ENCODE measurements at places on chromosomes 12 and 14. TPM values are rescaled to one million over a fixed set of nuclear protein-coding genes. Genes with fewer than 3 reads are reported as not detected.

DNA sequence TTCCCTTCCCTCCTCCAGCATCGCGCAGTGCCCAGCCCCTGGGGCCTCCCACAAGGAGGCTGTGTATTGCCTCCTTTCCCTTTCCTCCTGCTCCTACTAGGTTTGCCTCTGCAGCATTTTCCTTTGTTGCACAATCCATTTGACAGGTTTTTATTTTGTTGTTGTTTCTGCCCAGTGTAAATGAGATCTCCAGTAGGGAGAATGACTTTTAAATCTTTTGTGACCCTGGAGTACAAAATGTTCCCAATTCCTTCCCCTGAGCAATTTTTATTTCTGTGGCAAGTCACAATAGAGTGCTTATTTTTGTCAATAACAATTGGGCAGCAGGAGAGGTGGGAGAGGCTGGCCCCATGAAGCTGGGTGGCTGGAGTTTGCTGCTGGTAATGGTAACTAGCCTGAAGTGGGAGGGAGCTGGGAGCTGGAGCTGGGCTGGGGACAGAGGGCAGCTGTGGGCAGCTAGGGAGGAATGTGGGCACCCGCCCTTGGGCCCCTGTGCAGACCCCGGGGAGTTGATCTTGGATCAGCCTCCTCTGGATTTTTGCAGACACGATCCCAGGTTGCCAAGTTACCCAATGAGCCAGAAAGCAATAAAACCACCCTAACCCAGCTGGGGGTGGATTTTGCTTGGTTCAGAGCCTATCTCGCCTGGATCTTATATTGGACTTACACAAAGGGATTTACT, 160.1 kb downstream of the KTN1 start:
- DNase-seq, result no peak
- no peaks in the 10 kb centered on the region for H3K36me3 ChIP-seq
- no peak overlapping the region for H3K4me3 ChIP-seq
- no peaks in the 10 kb centered on the region for H3K27me3 ChIP-seq
- no peaks in the 10 kb centered on the region for H3K4me1 ChIP-seq

ZFYVE1 gene
- 23.9 TPM for total RNA-seq

RARG gene
- 16.5 TPM for total RNA-seq

GRCh38 chr12:56749853-56750252, 2.3 kb downstream of the PRIM1 start:
- peaks cover 8% of the 10 kb centered on the region for H3K4me1 ChIP-seq
- no peak overlapping the region for H3K4me3 ChIP-seq
- no peaks in the 10 kb centered on the region for H3K27me3 ChIP-seq

- H3K27ac ChIP-seq, result peak overlapping the region; percentile 10
- H3K36me3 ChIP-seq, result peaks cover 4% of the 10 kb centered on the region
- no peak overlapping the region for H3K4me3 ChIP-seq
- no peaks in the 10 kb centered on the region for H3K27me3 ChIP-seq
- no peak for DNase-seq
- peaks cover 25% of the 10 kb centered on the region for H3K4me1 ChIP-seq
These were observed 3.7 kb downstream of the EFS start for GRCh38 chr14:23361320-23361719.

DNA sequence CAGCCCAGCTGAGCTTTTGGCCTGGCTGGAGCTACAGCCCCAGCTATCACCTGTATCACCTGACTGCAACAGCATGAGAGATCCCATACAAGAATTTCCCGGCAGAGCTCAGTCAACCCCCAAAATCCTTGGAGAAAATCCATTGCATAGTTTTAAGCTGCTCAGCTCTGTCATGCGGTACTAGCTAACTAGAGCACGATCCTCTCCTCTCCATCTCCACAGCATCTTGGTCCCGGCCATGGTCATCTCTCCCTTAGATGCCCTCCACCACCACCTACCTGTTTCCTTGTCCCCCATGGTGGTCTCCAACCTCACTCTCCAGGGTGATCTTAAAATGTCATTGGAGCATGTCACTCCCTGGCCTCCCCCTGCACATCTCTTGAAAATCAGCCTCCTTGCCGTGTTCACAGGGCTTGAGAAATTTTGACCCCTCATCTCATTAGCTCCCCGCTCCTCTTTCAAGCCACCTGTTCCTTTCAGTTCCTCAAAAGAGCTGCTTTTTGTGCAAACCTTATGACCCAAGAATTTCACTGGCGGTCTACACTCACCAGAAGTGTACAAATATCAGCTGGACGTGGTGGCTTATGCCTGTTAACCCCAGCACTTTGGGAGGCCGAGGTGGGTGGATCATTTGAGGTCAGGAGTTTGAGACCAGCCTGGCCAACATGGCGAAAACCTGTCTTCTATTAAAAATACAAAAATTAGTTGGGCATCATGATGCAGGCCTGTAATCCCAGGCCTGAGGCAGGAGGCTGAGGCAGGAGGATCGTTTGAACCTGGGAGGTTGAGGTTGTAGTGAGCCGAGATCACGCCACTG, 8.1 kb upstream of the CLMN start:
- H3K4me3 ChIP-seq, result no peak overlapping the region
- H3K36me3 ChIP-seq, result no peaks in the 10 kb centered on the region
- no peaks in the 10 kb centered on the region for H3K27me3 ChIP-seq
- no peak overlapping the region for H3K27ac ChIP-seq
- no peak for DNase-seq

GRCh38 chr14:82084813-82085212, 551.2 kb upstream of the SEL1L start:
- no peaks in the 10 kb centered on the region for H3K27me3 ChIP-seq
- no peaks in the 10 kb centered on the region for H3K4me1 ChIP-seq
- H3K27ac ChIP-seq, result no peak overlapping the region

DNA sequence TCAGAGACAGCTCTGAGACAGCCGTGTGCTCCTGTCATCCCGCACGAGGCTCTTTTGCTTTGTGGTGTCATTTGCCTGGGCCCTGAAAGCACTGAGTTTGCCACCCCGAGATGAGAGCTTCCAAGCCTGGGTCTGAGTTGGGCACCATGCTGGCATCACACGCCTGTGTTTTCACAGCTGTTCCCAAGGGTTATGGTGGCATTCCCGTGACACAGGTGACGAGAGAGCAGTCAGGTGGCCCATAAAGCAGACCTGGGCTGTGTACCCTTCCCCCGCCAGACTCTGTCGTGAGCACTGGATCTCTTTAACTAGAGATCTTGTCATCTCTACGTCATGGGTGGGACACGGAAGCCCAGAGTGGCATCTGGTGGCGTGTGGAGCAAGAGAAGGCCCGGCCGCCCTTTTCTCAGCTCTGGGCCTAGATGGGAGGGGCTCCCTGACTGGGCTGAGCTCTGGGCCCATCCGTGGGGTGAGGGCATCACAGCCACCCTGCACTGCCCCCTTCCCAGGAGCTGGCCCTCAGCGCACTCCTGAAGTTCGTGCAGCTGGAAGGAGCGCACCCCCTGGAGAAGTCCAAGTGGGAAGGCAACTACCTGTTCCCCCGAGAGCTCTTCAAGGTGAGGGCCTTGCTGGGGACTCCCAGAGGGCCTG, 2.6 kb downstream of the NOC4L start:
- H3K27me3 ChIP-seq, result no peaks in the 10 kb centered on the region
- peaks cover 14% of the 10 kb centered on the region for H3K36me3 ChIP-seq
- H3K27ac ChIP-seq, result no peak overlapping the region
- DNase-seq, result peak; percentile 62
- H3K4me3 ChIP-seq, result no peak overlapping the region
- peaks cover 25% of the 10 kb centered on the region for H3K4me1 ChIP-seq

DEPDC4 gene
- total RNA-seq, result 0.82 TPM

- no peak overlapping the region for H3K4me3 ChIP-seq
- H3K27ac ChIP-seq, result no peak overlapping the region
- H3K36me3 ChIP-seq, result no peaks in the 10 kb centered on the region
- no peaks in the 10 kb centered on the region for H3K27me3 ChIP-seq
- DNase-seq, result no peak
- no peaks in the 10 kb centered on the region for H3K4me1 ChIP-seq
These were observed 111.9 kb downstream of the LRRK2 start for GRCh38 chr12:40336573-40337199.

DNA sequence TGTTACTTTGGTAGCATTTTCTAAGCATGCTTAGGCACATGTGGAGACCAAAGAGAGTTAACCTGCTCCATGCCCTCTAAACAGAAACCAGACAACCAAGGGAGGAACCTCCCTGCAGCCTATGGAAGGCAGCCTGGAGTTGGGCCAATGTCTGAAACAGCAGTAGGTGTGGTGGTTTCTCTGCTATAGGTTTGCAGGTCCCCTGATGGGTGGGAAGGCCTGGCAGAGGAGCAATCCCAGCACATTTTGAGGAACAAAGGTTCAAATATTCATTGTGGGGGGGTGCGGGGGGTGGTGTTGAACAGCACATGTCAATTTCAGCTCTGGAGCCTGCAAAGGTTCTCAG, 65.4 kb downstream of the DACT1 start:
- H3K4me3 ChIP-seq, result no peak overlapping the region
- H3K4me1 ChIP-seq, result no peaks in the 10 kb centered on the region
- no peak overlapping the region for H3K27ac ChIP-seq
- no peaks in the 10 kb centered on the region for H3K36me3 ChIP-seq
- no peak for DNase-seq

- no peaks in the 10 kb centered on the region for H3K27me3 ChIP-seq
- no peak overlapping the region for H3K4me3 ChIP-seq
- peaks cover 10% of the 10 kb centered on the region for H3K36me3 ChIP-seq
- H3K27ac ChIP-seq, result peak overlapping the region; percentile 62
- no peak for DNase-seq
- peaks cover 72% of the 10 kb centered on the region for H3K4me1 ChIP-seq
These were observed 90.2 kb downstream of the CHGA start for GRCh38 chr14:93012951-93013719.

CFAP54 gene
- total RNA-seq, result 3.1 TPM

DNA sequence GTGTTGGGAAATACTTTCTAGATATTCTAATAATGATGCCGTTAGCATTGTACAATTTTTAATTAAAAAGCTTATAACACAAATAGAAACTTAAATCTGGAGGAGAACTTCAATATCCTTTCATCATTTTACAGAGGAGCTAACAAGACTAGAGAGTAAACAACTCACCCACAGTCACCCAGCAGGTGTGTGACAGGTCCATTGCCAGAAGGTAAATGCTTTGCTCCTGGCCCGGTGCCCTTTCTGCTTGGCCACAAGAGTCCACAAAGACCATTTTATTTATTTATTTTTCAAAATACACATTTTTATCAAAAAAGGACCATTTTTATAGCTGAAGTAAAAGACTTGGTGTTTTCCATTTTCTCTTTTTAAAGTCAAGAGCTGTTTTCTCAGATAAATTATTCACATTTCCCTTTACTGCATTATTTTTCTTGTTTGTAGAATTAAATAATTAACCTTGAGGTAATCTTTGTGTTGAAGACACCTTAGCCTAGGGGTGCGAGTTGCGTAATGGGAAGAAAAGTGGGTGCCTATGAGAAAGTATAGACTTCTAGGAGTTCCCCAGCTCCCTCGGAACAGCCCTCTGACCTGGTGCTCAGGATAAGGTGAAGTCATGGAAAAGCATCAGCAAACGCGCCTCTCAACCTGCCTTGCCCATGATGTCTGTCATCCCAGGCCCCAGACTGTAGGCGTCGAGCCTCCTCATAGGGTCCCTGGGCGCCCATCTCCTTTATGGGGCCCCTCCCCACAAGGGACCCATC, 26.3 kb upstream of the AMIGO2 start:
- H3K4me1 ChIP-seq, result peaks cover 27% of the 10 kb centered on the region
- DNase-seq, result no peak
- H3K4me3 ChIP-seq, result no peak overlapping the region
- no peaks in the 10 kb centered on the region for H3K36me3 ChIP-seq
- no peaks in the 10 kb centered on the region for H3K27me3 ChIP-seq
- H3K27ac ChIP-seq, result no peak overlapping the region

- no peak for DNase-seq
- H3K4me3 ChIP-seq, result no peak overlapping the region
- H3K27me3 ChIP-seq, result no peaks in the 10 kb centered on the region
- H3K36me3 ChIP-seq, result no peaks in the 10 kb centered on the region
- no peak overlapping the region for H3K27ac ChIP-seq
These were observed 62.5 kb upstream of the TSPAN8 start for GRCh38 chr12:71220260-71220659.

DNA sequence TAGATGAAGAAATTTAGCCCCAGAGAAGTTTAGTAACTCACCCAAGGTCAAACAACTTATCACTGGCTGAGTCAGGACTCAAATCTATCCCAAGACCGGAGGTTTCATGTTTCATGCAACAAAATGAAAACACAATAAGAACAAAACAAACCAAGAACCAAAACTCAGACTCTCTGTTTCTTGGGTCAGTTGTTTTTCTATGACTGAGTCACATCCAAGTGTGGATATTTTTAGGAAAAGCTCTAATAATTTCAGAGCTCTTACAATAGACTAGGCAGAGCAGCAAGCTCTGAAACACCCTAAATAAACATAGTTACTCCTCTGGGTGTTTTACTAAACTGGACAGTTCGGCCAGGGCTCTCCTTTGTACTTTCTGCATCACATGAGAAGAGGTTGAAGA, 87.6 kb upstream of the PRB2 start:
- no peaks in the 10 kb centered on the region for H3K36me3 ChIP-seq
- no peaks in the 10 kb centered on the region for H3K27me3 ChIP-seq
- no peak for DNase-seq
- no peaks in the 10 kb centered on the region for H3K4me1 ChIP-seq

- no peaks in the 10 kb centered on the region for H3K27me3 ChIP-seq
- H3K4me3 ChIP-seq, result no peak overlapping the region
- no peaks in the 10 kb centered on the region for H3K4me1 ChIP-seq
- H3K36me3 ChIP-seq, result no peaks in the 10 kb centered on the region
These were observed 153.6 kb downstream of the PTCSC3 start for GRCh38 chr14:36022765-36023410.

GRCh38 chr12:9347328-9348127, 139.3 kb upstream of the PZP start:
- DNase-seq, result no peak
- no peak overlapping the region for H3K4me3 ChIP-seq
- no peaks in the 10 kb centered on the region for H3K36me3 ChIP-seq
- no peak overlapping the region for H3K27ac ChIP-seq
- H3K27me3 ChIP-seq, result no peaks in the 10 kb centered on the region

DNA sequence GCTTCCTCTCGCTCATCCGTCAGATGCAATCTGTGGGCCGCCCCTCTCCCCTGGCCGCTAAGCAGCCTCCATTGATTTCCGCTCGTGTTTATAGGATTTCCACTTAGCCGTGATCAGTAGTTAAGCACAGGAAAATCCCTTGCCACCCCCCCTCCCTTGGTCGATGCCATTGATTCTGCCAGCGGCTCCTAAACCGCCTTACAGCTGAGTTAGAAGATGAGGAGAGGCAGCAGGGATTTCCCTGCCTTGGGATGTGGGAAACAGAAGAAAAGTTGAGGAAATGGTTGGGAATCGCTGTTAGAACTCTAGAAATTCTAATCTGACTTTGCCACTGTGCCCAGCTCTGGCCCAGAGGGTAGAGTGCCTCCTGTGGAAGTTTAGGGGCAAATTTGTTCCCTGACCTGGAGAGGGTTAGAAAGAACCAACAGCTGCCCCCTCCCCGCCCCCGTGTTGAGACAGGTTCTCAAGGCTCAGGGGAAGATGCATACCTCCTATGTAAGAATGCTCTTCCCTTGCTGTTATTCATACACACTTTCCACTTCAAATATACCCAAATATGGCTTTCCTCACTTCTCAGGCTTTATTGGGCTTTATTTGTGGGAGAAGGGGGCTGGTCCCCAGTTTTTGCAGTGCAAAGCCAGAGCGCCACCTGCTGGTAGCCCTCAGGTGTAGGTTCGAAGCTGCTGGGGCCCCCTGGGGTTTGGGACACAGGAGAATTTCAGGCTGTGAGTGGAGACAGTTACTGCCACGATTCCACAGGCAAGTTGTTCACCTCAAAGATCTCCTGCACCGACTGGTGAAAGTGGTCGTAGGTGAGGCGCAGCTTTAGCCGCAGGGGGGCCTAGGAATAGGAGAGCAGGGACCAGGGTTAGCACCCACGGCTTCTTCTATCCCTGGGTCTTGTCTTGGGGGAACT, 3.2 kb downstream of the THTPA start:
- no peaks in the 10 kb centered on the region for H3K4me1 ChIP-seq
- H3K27ac ChIP-seq, result no peak overlapping the region

MAX gene
- total RNA-seq, result 61.6 TPM

All from sigmoid colon (tissue), 7 donors.